ENCODE measurements at places on chromosomes 13 and 19.

- no peak for DNase-seq
These were observed 492.5 kb upstream of the GPC6 start for GRCh38 chr13:92734068-92734467.

DNA sequence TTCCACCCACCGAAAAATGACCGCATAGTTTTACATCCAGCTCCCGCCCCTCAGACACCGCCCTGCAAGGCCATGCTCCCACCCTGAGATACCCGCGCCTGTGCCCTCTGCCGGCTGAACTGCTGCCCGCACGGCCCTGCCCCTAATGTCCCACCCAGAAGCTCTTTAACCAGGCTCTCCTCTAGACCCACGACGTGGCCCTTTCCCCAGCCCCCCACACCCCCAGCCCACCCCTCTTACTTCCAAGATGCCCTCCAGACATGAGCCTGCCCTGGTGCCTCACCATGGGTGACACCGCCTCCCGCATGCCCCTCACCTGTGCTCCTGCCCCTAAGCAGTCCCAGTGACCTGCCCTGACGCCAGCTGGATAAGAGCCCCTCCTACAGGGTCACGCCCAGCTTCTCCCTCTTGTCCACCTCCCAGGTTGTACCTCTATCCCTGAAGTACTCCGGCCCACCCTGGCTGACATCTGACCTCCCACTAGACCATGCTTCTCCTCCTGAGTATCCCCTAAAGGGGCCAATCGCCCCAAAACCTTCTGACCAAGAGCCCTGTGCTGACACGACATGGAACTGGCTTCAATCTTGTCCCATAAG, 51.2 kb downstream of the COLGALT1 start:
- no peak for DNase-seq

- DNase-seq = no peak
These were observed 50.0 kb upstream of the GPR183 start for GRCh38 chr13:99357131-99357596.

- DNase-seq = no peak
These were observed 416.1 kb downstream of the ZNF536 start for GRCh38 chr19:30788105-30788765.

GRCh38 chr13:51303063-51303552, 36.4 kb upstream of the SERPINE3 start:
- no peak for DNase-seq

- no peak for DNase-seq
These were observed 1249.4 kb upstream of the SLC10A2 start for GRCh38 chr13:104315606-104316005.

DNA sequence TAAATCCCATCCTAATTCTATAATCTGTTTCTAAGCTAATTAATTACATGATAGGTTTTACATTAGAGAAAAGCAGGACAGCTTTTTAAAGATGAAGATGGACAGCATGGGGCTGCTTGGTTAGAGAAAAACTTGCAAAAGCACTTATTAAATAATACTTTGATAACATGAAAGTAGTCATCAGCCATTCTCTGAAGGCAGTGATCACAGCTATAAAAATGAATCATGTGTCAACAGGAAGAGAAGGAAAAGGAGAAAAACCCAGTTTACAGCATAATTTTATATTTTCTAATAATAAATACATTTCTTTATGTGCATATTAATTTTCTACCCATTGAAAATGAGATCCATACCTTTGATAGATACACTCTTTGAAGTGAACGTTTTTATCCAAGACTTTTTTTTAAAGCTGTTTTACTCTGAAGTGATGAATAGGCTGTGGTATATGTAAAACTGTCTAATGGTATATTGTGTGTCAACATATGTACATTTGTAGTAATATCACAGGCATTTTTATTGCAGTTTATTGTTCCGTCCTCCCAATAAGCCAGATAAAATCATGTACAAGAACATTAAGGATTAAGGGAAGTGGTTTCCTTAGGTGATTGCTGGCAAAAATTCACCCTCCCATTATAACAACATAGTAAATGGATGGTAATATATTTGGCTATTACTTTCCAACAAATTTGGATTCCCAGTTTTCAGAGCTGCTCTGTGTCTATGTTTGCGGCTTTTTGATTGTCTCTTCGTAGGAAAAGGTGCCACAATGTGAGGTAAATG, 1.3 kb upstream of the KLF5 start:
- DNase-seq = no peak

- DNase-seq = no peak
These were observed 41.0 kb upstream of the PEPD start for GRCh38 chr19:33562636-33563035.

DNA sequence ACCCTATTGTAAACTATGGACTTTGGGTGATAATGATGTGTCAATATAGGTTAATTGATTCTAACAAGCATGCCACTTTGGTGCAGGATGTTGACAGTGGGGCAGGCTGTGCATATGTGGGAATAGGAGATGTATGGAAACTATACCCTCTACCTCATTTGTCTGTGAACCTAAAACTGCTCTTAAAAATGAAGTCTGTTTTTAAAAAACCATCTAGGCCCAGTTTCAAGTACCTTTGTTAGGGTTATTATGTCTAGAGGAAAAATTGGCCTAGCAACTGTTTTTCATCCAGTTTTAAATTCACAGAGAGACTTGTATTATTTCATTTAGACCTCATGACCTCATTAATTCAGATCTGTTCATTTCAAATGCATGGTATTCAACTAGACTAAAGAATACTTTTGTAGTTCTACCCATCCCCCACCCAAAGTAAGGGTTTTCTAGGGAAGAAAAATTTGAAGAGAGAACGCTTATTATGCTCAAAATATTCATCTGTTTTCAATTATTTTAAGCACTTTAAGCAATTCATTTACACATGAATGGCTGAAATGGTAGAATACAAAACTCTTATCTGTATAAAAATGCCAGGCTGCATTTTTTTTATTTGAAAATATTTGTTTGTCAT, 1781.9 kb upstream of the MIR17HG start:
- DNase-seq = no peak

- no peak for DNase-seq
These were observed 64.2 kb upstream of the UBAC2 start for GRCh38 chr13:99136427-99136954.

DNA sequence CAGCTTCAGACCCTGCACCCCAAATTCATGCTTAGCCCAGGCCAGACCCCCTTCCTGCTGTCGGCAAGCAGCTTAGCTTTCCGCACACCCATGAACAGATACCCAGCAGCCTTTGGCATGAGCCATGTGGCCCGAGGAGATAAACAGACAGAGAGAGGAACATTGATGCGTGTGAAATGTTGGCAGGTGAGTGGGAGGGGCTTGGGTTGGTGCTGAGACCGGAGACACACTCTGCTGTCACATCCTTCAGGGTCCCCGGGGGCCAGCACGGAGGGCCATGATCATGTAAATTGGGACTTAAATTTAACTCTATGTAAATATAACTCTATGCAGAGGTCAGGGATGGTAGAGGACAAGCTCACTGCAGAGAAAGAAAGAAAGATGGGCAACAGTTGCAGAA, 1.5 kb downstream of the CD22 start:
- no peak for DNase-seq

- no peak for DNase-seq
These were observed 8.8 kb downstream of the CYP4F8 start for GRCh38 chr19:15623711-15624318.

DNA sequence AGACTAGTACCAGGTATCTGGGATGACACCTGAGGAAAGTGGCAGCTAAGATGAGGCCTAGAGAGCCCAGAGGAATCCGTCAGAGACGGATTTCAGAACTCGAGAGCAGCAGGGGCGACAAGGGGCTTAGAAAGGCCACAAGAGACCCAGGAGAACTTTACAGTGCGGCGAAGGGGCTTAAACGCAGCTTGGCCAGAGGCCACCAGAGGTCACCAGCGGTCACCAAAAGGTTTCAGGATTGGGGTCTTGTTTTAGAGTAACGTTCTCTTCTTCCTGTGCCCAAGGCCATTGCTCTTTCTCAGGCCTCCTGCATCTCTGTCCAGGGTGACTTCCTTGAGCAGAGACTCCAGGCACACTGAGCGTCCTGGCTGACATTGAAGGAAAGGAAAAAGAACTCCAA, 2.2 kb downstream of the ZSCAN22 start:
- DNase-seq = peak; percentile 39

DNA sequence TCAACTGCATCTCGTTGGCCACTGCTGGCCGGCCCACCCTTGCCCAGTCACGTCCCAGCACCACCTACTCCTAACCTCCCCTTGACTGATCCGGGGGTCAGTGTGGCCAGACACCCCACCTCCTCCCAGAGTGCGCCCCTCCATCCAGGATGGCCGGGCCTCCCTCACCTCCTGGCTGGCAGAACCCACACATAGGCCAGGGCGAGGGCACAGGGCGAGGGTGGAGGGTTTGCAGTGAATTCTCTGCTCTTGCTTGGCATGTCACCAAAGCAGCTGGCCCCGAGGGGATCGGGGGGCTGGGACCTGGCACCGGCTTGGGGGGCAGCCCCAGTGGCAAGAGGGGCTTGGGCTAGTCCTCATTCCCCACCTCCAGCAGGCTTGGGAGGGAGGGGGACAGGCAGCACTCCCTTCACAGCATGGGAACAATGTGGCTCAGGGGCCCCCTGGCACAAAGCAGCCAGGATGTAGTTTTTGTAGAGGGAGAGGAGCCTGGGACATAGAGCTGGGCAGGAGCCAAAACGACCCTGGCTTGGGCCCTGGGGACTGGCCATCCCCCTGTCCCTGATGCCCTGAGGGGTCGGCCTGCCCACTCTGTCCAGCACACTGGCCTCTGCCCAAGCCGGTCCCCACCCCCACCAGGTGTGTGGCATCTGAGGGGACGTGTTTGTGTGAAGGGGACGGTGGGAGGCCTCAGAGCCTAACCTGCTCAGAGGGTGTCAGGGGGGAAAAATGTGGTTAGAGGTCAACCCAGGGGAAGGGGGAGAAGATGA, 28.5 kb upstream of the ASF1B start:
- DNase-seq = no peak

DNA sequence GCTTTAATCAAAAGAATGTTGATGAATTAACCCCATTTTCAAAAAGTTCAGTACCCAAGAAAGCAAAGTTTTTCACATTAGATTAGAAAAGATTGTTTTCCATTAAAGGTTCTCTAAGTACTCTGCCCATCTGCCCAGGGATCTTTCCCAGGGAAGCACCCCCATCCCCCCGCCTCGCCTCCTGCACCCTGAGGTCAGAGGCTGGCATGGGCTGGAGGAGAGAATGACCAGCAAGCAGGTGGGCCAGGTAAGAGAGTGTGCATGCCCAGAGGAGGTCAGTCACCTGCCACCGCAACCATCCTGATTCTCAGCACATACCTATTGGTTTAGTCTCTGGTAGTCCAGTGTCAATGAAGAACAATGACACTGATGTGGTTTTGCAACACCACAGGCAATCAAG, 279.4 kb upstream of the ZNF507 start:
- no peak for DNase-seq

GRCh38 chr19:6060600-6061375, 49.5 kb downstream of the RFX2 start:
- no peak for DNase-seq

GRCh38 chr19:14091813-14092462, 1.4 kb upstream of the SAMD1 start:
- DNase-seq = no peak

DNA sequence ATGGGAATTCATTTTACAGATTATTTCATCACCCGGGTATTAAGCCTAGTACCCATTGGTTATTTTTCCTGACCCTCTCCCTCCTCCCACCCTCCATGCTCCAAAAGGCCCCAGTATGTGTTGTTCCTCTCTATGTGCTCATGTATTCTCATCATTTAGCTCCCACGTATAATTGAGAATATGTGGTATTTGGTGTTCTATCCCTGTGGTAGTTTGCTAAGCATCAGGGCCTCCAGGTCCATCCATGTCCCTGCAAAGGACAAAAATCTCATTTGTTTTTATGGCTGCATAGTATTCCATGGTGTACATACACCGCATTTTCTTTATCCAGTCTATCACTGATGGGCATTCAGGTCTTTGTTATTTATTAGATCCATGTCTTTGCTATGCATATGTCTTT, 894.1 kb upstream of the MIR17HG start:
- DNase-seq = no peak

DNA sequence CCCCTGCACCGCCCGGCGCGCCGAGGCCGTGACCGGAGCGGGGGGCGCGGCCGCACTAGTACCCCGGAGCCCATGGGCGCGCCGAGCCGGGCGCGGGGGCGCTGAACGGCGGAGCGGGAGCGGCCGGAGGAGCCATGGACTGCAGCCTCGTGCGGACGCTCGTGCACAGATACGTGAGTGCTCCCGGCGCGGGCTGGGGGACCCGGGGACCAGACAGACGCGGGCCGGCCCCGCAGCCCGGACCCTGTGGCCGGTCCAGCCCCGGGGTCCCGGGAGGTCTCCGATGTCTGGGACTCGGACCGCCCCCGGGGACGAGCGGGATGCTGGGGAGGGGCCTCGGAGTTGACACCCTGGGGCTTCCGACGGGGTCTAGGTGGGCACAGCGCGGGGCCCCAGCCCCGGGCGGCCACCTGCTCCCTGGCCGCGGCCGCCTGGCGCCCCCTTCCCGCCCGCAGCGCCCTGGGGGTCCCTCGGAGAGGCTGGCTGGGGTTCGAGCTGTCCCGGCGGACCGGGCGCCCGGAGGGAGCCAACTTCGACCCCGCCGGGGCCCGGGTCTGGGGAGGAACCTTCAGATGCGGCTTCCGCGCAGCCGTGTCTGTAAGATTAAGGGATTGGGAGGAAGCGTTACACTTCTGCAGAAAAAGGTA, 568 bp downstream of the ATP11A start:
- DNase-seq = peak; percentile 65

- no peak for DNase-seq
These were observed 160.5 kb downstream of the TM9SF2 start for GRCh38 chr13:99661791-99662190.

DNA sequence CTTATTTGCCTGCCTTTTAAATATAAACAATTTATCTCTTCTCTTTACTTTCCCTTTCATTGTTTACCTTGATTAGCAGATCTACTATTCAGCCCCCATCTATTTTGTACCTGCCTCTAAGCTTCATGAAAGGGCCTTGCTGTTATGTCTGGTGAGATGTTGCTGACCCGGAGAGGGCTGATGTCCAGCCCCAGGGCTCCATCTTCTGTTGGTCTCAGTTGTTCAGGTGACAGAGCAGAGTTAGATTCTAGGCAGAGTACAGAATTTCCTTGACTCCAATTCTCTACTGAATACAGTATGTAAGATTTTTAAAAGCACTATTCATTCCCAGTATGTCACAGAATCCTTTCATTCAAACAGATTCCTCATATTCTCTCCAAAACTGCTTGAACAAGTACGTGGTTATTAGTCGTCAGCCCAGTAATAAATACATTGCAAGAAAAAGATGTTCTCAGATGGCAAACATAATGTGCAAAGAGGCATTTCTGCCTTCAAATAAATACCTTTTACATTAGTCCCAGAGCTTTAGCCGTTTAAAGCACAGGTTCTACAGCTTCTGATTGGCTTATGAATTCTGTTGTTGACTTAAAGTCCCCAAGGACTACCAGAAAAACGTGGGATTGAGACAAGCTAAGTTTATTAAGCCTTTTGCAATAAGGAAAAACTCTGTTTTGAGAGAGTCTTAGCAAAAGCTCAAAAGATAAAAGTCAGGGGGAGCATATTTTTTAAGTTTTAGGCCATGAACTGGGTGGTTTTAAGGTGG, 159.1 kb downstream of the GPC5 start:
- no peak for DNase-seq
